ENCODE measurements at places on chromosomes 5 and 9. TPM values are rescaled to one million over a fixed set of nuclear protein-coding genes. Genes with fewer than 3 reads are reported as not detected.
A peak's percentile ranks its signal among the peaks of the same experiment; 100 is the strongest.

- DNase-seq, result peak; percentile 66
Measured at GRCh38 chr9:112670991-112671625, 46.8 kb downstream of the INIP start.

- peak; percentile 32 for DNase-seq
Measured at GRCh38 chr5:78522476-78523260, 125.9 kb downstream of the LHFPL2 start.

DNA sequence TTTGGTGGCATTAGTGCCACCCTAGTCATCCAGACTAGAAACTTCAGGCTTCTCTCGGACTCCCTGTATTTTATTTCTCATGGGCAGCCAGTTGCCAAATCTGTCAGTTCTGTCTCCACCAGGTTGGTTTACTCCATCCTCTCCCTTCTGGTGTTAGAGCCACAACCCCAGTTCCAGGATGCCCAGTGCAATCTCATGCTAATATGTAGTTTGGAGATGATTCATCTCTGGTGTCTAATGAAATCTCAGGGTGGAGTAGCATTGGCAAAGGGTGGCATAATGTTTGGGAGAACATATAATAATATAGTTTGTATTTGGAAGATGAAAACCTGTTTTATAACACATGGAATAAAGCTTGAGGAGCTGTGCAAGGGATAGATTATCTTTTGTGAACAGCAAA is 30.2 kb downstream of the SLC46A2 start:
- no peak for DNase-seq

- no peak for DNase-seq
Measured at GRCh38 chr5:136047858-136048257, 19.1 kb downstream of the TGFBI start.

DNA sequence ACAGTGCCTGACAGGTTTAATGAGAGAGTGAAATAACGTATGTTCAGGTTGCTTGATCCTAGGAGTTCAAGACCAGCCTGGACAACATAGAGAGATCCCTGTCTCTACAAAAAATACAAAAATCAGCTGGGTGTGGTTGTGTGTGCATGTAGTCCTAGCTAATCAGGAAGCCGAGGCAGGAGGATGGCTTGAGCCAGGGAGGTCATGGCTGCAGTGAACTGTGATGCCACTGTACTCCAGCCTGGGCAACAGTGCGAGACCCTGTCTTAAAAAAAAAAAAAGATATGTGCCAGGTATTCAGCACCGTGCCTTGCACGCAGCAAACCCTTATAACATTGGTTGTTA is 38.8 kb upstream of the SPRY4 start:
- no peak for DNase-seq

GABRA6 gene
- not detected for total RNA-seq

CD14 gene
- total RNA-seq, result 3.2 TPM

OSMR gene
- total RNA-seq, result 30.0 TPM

PCDHB2 gene
- total RNA-seq, result 0.88 TPM

All from dermis blood vessel endothelial cell (primary cell).